ENCODE measurements at places on chromosomes 2 and 18. TPM values are rescaled to one million over a fixed set of nuclear protein-coding genes. Genes with fewer than 3 reads are reported as not detected.

DNA sequence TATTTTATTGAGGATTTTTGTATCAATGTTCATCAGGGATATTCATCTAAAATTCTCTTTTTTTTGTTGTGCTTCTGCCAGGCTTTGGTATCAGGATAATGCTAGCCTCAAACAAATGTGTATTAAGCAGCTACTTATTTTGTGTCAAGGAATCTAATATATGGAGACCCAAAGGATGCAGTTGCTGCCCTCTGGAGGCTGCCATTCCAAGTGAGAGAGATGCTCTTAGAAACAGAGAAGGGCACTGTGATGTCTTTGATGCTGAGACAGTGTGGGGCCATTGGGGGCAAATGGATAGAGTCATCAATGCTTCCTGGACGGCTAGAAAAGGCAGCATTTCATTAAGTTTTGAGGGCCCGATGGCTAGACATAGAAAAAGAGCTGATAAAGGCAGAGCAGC lies 292.6 kb downstream of the SETBP1 start:
- no peak for DNase-seq
- no peak overlapping the region for H3K4me3 ChIP-seq
- H3K36me3 ChIP-seq: no peaks in the 10 kb centered on the region
- no peak overlapping the region for H3K27ac ChIP-seq
- H3K4me1 ChIP-seq: peaks cover 7% of the 10 kb centered on the region
- H3K27me3 ChIP-seq: no peaks in the 10 kb centered on the region

DNA sequence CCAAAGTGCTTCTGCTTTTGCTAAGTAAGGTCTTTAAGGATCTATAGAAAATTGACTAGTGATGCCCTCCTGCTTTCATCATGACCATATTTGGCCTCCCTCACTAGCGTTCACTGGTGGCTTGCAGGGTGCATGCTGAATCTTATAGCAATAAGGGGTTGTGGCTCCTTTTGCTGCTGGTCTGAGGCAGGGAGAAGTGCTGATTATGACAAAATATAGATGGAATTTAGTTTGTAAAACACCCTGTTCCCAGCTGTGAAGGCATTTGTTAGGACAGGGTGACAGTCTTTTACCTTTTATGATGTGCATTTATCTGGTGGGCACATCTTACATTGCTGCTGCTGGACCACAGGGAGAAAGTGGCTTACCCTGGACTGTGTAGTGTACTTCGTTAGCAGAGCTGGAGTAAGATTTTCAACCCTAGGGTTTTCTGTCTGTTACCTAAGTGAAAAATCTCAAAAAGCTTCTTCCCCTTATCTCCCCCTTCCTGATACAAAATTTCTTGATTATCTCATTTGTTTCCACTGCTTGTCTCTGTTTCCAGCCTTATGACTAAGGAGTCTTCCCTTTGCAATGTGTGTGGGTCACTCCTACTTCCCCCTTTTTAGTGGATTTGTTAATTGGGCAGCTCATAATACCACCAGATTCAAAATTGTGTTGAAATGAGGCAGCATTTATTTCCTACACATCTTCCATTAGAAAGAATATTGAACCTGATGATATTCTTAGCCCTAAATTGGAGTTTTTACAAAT lies 21.2 kb upstream of the RPL37A start:
- no peak overlapping the region for H3K4me3 ChIP-seq
- no peak for DNase-seq
- no peak overlapping the region for H3K27ac ChIP-seq
- no peaks in the 10 kb centered on the region for H3K36me3 ChIP-seq
- H3K27me3 ChIP-seq: no peaks in the 10 kb centered on the region

- H3K27me3 ChIP-seq: no peaks in the 10 kb centered on the region
- DNase-seq: no peak
- H3K4me1 ChIP-seq: no peaks in the 10 kb centered on the region
- H3K4me3 ChIP-seq: no peak overlapping the region
- no peaks in the 10 kb centered on the region for H3K36me3 ChIP-seq
Observed at GRCh38 chr2:170679607-170680079, 35.5 kb upstream of the SP5 start.

DNA sequence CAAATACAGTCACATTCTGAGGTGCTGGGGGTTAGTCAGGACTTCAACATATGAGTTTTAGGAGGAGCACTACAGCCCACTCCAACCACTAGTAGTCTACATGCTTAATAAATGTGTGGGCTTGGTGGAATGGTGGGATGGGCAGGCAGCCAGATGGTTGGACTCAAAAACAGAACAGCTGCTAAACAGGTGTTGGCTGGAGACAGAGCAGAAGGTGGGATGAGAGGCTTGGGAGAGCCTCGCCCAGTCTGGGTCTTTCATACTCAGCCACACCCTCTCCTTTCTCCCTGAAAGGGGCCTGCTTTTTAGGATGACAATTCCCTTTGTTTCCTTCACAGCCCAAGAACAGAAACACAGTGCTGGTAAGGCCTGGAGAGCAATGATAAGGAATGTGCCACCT lies 143.9 kb upstream of the KLHL29 start:
- H3K27me3 ChIP-seq: no peaks in the 10 kb centered on the region
- H3K4me1 ChIP-seq: no peaks in the 10 kb centered on the region
- H3K4me3 ChIP-seq: no peak overlapping the region
- no peak for DNase-seq
- H3K27ac ChIP-seq: no peak overlapping the region
- H3K36me3 ChIP-seq: no peaks in the 10 kb centered on the region

GRCh38 chr2:27264753-27265535 lies 2.1 kb upstream of the SLC30A3 start:
- DNase-seq: peak; percentile 43
- H3K27ac ChIP-seq: no peak overlapping the region
- no peaks in the 10 kb centered on the region for H3K36me3 ChIP-seq
- H3K27me3 ChIP-seq: no peaks in the 10 kb centered on the region
- no peak overlapping the region for H3K4me3 ChIP-seq

DNA sequence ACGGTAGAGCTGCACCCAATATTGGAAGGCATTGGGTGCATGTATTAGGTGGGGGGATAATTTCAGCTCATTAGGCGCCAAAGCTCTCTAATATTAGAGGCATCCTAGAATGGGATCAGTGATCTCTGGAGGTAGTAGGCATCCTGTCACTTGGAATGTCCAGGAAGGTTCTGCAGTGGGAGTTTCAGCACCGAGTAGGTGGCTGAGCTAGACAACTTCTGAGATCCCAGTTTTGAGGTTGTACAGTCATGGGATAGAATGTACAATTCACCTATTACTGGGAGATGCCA lies 210.9 kb downstream of the MYCN start:
- H3K4me1 ChIP-seq: no peaks in the 10 kb centered on the region
- H3K36me3 ChIP-seq: no peaks in the 10 kb centered on the region
- no peaks in the 10 kb centered on the region for H3K27me3 ChIP-seq
- no peak overlapping the region for H3K4me3 ChIP-seq

DNA sequence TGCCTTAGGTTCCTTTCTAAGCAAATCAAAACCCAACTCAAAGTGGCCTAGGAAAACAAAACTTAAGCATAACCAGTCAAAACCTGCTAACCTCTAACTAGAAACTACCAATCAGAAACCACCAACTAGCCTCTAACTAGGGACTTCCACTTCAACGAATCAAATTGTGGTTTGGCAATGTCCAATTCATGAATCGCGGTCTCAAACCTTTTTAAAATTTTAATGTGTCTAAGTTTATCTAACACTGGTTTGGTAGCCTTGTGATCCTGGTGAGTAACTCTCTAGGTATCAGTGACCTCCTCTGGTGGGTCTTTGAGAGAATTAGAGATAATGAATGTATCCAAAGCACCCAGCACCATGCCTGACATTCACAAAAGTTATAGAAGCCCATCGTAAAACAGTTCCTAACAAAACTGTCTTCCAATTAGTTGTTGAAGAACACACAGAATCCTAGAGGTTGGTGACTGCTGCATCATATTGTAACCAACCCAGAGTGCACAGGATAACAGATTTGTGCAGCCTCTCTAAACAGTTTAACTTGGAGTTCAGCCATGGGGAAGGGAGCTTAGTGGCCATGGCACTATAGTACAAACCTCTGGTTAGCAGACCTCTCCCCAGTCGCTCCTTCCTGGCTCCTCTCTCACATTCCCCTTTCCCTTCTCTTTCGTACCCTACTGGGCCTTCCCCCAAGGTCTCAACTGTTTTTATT lies 45.2 kb upstream of the B3GNT2 start:
- H3K27ac ChIP-seq: no peak overlapping the region
- no peaks in the 10 kb centered on the region for H3K36me3 ChIP-seq
- no peaks in the 10 kb centered on the region for H3K4me1 ChIP-seq
- H3K27me3 ChIP-seq: no peaks in the 10 kb centered on the region

- H3K36me3 ChIP-seq: no peaks in the 10 kb centered on the region
- DNase-seq: no peak
- H3K4me1 ChIP-seq: no peaks in the 10 kb centered on the region
- no peak overlapping the region for H3K4me3 ChIP-seq
- no peak overlapping the region for H3K27ac ChIP-seq
Observed at GRCh38 chr2:5352286-5352685, 339.9 kb upstream of the SOX11 start.

- no peaks in the 10 kb centered on the region for H3K27me3 ChIP-seq
- peak overlapping the region; percentile 56 for H3K4me3 ChIP-seq
- peaks cover 5% of the 10 kb centered on the region for H3K4me1 ChIP-seq
- DNase-seq: peak; percentile 75
- H3K36me3 ChIP-seq: no peaks in the 10 kb centered on the region
Observed at GRCh38 chr18:79396431-79397246, 909 bp downstream of the NFATC1 start.

The FEV gene
- polyA plus RNA-seq: not detected

All from ovary (tissue), 10 donors.